ENCODE measurements at places on chromosomes 7 and 10.
A peak's percentile ranks its signal among the peaks of the same experiment; 100 is the strongest.

DNA sequence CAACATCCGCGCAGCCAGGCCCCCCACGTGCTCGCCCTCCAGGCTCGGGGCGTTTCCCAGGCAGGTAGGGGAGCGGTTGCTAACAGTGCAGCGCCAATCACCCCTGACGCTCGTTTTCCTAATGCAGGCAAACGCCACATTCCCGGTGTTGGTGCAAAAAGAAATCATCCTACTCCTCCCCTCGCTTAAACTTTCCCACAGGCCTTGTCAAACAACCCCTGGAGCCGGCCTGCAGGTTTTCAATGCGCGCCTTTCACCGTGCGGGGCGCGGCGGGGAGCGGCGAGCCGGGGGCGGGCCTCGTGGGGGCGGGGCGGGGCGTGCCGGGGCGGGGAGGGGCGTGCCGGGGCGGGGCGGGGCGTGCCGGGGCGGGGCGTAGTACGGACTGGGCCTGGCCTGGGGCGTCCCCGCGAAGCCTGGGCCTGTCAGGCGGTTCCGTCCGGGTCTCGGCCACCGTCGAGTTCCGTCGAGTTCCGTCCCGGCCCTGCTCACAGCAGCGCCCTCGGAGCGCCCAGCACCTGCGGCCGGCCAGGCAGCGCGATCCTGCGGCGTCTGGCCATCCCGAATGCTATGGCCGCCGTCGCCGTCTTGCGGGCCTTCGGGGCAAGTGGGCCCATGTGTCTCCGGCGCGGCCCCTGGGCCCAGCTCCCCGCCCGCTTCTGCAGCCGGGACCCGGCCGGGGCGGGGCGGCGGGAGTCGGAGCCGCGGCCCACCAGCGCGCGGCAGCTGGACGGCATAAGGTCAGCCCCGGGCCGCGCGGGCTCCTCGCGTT, at the start of gene ECHDC3:
TSS of gene ECHDC3 (plus strand) at position 374 of the 770 bp plus-strand sequence. CDS start at position 569, 195 bp downstream.
- peak; percentile 57 for DNase-seq

- peak; percentile 42 for DNase-seq
Measured at GRCh38 chr7:42198974-42199668, 37.9 kb downstream of the GLI3 start.

- no peak for DNase-seq
Measured at GRCh38 chr10:11870461-11870780, 47.3 kb downstream of the PROSER2 start.

- no peak for DNase-seq
Measured at GRCh38 chr10:9796564-9796963, 1221.1 kb upstream of the CELF2 start.

DNA sequence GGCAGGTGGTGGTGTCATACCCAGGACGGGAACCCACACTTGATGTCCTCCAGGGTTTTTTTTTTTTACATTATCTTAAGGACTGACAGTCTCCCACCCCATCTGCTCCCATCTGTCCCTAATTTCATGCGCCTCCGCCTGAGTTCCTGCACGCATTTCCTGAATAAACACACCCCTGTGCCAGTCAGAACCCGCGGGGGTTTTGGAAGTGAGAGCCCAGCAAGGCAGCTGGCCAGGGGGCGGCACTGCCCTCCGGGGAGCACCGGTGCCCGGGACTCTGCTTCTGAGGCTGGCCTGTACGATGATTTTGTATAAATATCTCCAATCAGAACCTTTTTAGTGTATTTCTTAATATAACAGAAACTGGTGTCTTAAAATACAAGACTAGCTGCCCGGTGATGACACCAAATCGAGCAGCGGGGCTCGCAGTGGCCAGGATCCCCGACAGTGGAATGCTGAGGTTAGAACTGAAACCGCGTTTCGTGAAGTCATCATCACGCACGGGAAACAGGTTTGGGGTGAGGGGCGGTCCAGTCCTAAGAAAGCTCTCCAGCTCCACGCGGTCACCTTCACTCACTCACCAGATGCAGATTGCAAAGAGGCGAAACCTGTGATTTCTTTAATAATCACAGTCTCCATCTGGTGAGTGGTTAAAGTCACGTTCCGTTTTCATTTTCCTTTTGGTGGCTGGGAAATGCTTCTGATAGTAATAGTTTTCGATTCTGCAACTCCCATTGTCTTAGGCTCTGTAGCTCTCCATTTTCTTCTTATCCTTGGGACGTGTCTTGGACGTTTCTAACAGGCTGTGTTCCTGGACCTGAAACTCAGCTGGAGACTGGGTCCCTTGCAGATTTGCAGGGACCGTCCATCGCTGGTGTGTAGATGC, 19.7 kb downstream of the BNIP3 start:
- no peak for DNase-seq

- DNase-seq = peak; percentile 19
Measured at GRCh38 chr10:29239569-29240472, 49.0 kb upstream of the LYZL1 start.

DNA sequence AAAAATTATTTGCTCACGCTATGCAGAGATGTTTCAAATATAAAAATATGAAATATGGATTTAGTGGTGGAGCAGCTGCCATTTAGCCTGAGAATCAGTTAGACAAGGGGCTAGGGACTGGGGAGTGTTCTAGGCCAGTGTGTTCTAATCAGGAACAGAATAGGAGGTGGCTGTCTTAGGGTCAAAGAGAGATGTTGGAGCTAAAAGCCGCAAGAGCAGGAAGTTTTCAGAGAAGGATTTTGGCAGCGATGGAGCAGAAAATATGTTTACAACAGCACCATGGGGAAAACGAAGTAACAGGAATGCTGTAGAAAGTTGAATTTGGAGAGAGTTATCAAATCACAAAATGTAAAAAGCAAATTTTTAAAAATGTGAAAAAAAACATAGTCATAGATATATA, 314.0 kb upstream of the SEMA3A start:
- no peak for DNase-seq

GRCh38 chr7:30159163-30159562, 24.4 kb downstream of the MTURN start:
- DNase-seq = no peak

GRCh38 chr7:158730383-158731346, 26.1 kb upstream of the NCAPG2 start:
- DNase-seq = no peak

DNA sequence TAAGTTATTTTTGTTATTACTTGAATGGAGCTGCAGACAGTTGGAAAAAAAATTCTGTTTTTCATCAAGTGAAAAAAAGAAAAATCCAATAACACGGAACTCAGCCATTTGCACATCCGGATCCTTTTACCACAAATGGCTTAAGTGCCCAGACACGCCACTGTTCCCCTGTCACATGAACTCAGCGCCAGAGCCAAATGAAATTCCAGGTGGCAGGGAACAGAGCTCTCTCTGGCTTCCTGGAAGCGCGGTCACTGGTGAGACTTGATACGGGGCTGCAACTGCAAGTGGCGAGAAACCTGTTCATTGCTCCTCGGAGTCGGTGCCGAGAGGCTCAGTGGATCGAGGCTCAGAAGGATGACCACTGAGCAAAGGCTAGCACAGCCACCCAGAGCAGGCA, 60.8 kb upstream of the NPTX2 start:
- DNase-seq = no peak

GRCh38 chr7:92717623-92717992, 118.8 kb downstream of the CDK6 start:
- peak; percentile 15 for DNase-seq

DNA sequence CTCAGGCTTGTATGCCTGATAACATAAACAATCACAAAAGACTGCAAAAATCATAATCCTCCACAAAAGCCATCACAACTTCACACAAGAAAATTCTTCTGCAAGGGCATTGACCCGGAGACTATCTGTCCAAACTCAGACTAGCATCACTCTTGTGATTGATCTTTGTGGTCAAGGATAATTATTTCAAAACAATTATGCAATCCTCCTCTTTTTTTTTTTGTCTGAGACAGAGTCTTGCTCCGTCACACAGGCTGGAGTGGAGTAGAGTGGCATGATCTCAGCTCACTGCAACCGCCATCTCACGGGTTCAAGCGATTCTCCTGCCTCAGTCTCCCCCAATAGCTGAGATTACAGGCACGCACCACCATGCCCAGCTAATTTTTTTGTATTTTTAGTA, 22.2 kb downstream of the CDNF start:
- DNase-seq = no peak

DNA sequence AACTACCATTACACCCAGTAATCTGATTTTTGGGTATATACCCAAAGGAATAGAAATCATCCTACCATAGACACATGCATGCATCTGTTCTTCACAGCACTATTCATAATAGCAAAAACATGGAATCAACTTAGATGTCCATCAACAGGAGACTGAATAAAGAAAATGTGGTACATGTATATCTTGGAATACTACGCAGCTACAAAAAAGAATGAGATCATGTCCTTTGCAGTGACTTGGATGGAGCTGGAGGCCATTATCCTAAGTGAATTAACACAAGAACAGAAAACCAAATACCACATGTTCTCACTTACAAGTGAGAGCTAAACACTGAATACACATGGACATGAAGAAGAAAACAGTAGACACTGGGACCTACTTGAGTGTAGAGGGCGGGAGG, 254.9 kb downstream of the CACNA2D1 start:
- DNase-seq = no peak

DNA sequence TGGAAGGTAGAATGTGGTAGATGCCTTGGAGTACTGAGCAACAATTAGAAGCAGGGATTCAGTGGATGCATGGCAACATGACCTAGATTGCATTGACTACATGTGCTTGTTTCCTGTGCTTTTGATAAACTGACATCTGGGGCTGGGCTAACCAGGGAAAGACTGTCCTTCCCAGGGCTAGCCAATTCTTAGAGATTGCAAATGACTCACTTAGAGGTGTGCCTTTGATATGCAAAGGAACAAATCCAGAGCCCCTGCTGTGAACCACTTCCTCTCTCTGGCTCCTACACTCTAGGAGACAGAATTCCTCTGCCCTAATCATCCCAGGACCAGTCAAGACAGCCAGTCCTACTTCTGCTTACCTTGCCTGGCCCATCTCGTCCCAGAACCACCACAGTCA, 651.5 kb downstream of the LRMDA start:
- DNase-seq = no peak

DNA sequence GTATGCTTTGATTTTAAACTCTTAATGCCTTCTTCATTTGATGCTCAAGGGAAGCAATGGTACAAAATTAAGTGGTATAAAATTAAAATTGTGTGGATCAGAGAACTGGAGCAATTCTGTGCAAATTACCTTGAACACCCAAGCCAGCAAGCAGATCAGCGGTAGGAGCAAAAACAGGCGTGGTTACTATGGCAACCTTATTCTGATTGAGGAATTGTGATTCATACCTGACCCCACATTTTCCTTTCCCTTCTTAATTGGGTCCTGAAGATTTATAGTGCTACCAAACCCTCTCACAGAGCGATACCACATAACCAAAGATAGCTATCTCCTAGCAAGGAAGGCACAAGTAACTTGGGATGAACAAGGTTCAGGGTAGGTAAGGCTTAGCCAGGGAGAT, 72.5 kb upstream of the FZD1 start:
- DNase-seq = no peak

GRCh38 chr10:7707102-7707501, 4.0 kb downstream of the ITIH2 start:
- DNase-seq = no peak

GRCh38 chr7:88310956-88311674, 4.4 kb upstream of the STEAP4 start:
- DNase-seq = peak; percentile 42

- no peak for DNase-seq
Measured at GRCh38 chr10:70494966-70495365, 16.4 kb downstream of the PALD1 start.

GRCh38 chr7:65966146-65966545, 15.9 kb downstream of the GUSB start:
- no peak for DNase-seq

GRCh38 chr10:110695539-110695886, 51.4 kb downstream of the RBM20 start:
- no peak for DNase-seq

DNA sequence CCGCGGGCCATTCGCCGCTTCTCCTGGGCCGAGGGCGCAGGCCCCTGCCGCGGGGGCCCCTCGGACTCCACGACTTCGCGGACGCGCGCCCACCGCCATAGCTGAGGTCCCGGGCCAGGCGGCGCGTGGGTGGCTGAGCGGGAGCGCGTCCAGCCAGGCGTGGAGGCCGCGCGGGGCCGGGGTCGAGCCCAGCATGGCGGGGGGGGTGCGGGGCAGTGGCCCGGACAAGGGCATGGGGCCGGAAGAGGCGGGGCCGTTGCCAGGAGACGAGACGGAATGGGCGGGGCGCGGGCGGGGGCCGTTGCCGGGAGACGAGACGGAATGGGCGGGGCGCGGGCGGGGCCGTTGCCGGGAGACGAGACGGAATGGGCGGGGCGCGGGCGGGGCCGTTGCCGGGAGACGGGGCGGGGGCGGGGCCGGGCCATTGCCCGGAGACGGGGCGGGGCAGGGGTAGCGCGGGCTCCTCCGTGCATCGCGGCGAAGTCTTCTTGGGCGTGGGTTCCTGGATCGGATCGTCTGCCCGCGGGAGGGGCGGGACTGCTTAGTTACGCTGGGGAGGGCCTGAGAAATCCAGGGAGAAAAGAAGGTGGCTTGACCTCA, 14.8 kb downstream of the ADAM8 start:
- DNase-seq = peak; percentile 68

- no peak for DNase-seq
Measured at GRCh38 chr7:7668706-7669105, 28.2 kb downstream of the UMAD1 start.

- DNase-seq = no peak
Measured at GRCh38 chr7:103538964-103539709, 93.1 kb upstream of the SLC26A5 start.

DNA sequence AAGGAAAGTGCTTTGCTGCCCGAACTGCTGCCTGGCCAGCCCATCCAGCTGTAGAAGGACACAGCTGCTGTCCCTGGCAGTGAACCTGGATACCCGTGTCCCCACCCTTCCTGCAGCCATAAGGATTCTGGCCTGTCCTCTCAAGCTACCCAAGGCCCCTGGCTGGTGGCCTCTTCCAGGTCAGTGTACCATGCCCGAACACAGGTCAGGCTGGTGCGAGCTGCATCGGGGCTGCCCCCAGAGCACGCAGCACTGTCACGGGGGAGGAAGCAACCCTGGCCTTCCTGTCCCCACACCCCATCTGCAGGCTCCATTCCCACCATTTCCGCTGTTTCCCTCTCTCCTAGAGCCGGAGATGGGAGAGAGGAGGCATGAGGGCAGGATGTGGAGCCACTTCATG, 30.5 kb upstream of the PWWP2B start:
- DNase-seq = no peak

DNA sequence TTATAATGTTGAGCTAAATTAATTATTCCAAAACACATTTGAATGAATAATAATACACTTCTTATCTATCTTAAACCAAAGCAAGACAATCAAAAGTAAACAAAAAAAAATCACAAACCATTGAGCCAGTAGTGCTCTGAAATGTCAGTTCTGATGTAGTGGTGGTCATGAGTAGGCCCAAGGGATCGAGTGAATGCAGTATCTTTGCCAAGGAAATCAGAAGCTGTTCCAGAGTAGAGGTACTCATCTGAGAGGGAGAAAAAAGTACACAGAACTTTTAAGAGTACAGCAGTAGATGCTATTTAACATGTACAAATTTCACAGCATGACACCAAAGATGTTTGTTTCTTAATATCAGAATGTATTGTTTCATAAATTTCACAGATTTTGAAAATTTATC, 121.5 kb downstream of the SEMA3D start:
- DNase-seq = no peak
